ENCODE measurements at places on chromosomes 5 and 9. TPM values are rescaled to one million over a fixed set of nuclear protein-coding genes. Genes with fewer than 3 reads are reported as not detected.

- no peak for DNase-seq
Observed at GRCh38 chr9:10208691-10209069, 404.1 kb downstream of the PTPRD start.

DNA sequence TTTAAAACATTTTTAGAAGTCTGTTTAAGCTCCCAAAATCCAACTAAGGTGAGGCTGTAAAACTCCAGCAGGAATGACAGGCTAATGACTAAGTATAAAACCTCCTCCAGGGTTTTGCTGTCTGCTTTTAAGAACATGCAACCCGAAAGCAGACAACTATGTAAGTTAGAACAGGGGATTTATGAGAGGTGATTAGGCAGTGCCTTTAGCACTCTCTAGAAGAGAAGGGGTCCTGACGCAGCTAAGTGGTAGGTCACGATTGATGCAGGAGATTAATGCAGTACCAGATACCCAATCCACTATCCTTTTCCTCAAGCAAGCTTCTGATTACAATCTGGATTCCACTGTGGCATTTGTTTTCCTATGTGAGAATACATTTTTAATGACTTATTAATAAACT lies 25.9 kb downstream of the HOMER1 start:
- DNase-seq, result no peak

DNA sequence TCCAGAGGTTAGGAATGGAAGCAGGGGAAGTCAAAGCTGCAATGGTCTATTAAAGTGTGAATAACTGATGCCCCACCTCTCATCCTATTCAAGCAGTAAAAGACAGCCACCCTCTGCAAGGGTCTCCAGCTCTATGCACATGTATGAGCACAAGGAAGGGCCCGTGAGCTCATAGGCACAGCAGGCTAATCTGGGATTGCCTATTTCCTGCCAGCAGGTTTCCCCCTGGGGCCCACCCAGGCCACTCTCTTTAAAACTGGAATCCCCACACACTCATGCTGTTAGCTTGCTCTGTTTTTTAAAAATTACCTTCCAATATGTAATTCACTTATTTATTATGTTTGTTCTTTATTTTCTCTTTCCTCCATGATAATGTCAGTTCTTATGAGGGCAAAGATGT lies 48.7 kb upstream of the ZNF366 start:
- no peak for DNase-seq

- no peak for DNase-seq
Observed at GRCh38 chr5:80156156-80156555, 99.7 kb downstream of the SERINC5 start.

The TMC1 gene
- polyA plus RNA-seq, result not detected

The ROPN1L gene
- 0.88 TPM for polyA plus RNA-seq

GRCh38 chr9:129631674-129632129 lies 5.7 kb downstream of the NTMT1 start:
- no peak for DNase-seq

The GRXCR2 gene
- not detected for polyA plus RNA-seq

- DNase-seq, result no peak
Observed at GRCh38 chr9:9790216-9790872, 822.5 kb downstream of the PTPRD start.

The GLRA1 gene
- not detected for polyA plus RNA-seq

- no peak for DNase-seq
Observed at GRCh38 chr5:102902135-102902448, 147.0 kb downstream of the PAM start.

The CORO2A gene
- polyA plus RNA-seq, result 0.31 TPM

The CCNI2 gene
- 0.38 TPM for polyA plus RNA-seq

DNA sequence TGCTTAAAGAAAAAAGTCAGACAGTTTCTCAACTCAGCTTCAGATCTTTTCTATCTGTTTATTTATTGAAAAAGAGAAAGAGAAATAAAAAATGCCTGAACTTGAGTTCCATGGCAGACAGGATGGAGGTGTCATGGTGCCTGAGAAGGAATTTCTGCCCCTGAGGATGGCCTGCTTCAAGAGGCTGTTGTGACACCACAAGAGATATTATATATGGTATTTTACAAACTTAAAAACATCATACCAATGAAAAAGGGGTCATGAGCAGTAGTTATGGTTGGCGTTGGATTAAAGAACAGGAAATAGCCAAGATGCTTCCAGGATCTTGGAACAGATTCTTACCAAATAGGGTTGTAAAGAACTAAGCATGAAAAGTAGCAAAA lies 344.6 kb downstream of the GLIS3 start:
- DNase-seq, result no peak

All from aorta (tissue), 5 donors.